ENCODE measurements at places on chromosomes 3 and 15. TPM values are rescaled to one million over a fixed set of nuclear protein-coding genes. Genes with fewer than 3 reads are reported as not detected.

Gene CLDN18
- 0.12 TPM for total RNA-seq

Gene IL16
- total RNA-seq: 0.22 TPM

Gene SFMBT1
- 7.5 TPM for total RNA-seq

Gene HHATL
- not detected for total RNA-seq

Gene CCDC33
- 0.12 TPM for total RNA-seq

Gene ARGFX
- total RNA-seq: not detected

Gene IQCF5
- total RNA-seq: not detected

Gene SPINK8
- not detected for total RNA-seq

Gene PTX3
- total RNA-seq: 186 TPM

Gene ADPRH
- 4.5 TPM for total RNA-seq

Gene CCR9
- total RNA-seq: not detected

Gene PROS1
- total RNA-seq: 20.1 TPM

Gene KCNMB2
- total RNA-seq: 0.87 TPM

Gene LINGO1
- total RNA-seq: not detected

Gene LRRC31
- total RNA-seq: not detected

Gene P3H2
- total RNA-seq: 14.1 TPM

Gene PAK6
- under 0.01 TPM for total RNA-seq

Gene CIDEC
- total RNA-seq: not detected

Gene C3orf49
- total RNA-seq: not detected

Gene TPRG1
- total RNA-seq: 1.8 TPM

Gene MKRN3
- 0.37 TPM for total RNA-seq

Gene DUOXA2
- not detected for total RNA-seq

Gene IMPG2
- 0.44 TPM for total RNA-seq

Gene DGKG
- 6.3 TPM for total RNA-seq

Gene SLC24A5
- not detected for total RNA-seq

Gene CCDC13
- 0.33 TPM for total RNA-seq

Gene SCAMP5
- 0.44 TPM for total RNA-seq

Gene MINAR1
- 0.66 TPM for total RNA-seq

Gene DYNLT2B
- 7.9 TPM for total RNA-seq

Gene PARP15
- under 0.01 TPM for total RNA-seq

Gene HRH1
- 11.4 TPM for total RNA-seq

Gene MESP1
- 1.1 TPM for total RNA-seq

Gene ALPK3
- total RNA-seq: 0.11 TPM

Gene SLC22A13
- 0.22 TPM for total RNA-seq

Gene HCN4
- not detected for total RNA-seq

Gene TLR9
- total RNA-seq: under 0.01 TPM

Gene ZNF660
- 1.7 TPM for total RNA-seq

Gene SEMA6D
- total RNA-seq: 4.5 TPM

Gene PDIA3
- 160 TPM for total RNA-seq

Gene TTBK2
- 13.5 TPM for total RNA-seq

Gene SERINC4
- total RNA-seq: not detected

All from uterine smooth muscle cell (primary cell).